DMS79 (cell line): ENCODE measurements at places on chromosomes 13 and 19.

GRCh38 chr19:45216667-45217066 lies 28.5 kb downstream of the EXOC3L2 start:
- DNase-seq: no peak

DNA sequence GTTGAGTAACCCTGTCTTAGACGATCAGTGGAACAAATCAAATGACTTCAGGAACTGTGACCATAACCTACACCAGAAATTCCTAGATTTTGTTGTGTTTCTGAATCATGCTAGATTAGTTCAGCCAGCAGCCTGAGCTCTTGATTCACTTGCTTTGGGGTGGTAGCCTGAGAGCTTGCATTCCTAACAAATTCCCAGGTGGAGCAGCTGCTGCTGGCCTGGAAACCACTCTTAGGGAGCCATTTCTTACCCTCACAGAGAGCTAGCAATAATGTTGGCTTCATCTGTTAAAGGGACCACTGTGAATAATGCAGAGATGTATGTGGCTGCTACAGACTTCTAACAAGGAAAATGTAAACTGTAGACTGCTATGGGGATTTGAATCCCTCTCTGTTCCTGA lies 388.1 kb upstream of the PRR20A start:
- DNase-seq: no peak

DNA sequence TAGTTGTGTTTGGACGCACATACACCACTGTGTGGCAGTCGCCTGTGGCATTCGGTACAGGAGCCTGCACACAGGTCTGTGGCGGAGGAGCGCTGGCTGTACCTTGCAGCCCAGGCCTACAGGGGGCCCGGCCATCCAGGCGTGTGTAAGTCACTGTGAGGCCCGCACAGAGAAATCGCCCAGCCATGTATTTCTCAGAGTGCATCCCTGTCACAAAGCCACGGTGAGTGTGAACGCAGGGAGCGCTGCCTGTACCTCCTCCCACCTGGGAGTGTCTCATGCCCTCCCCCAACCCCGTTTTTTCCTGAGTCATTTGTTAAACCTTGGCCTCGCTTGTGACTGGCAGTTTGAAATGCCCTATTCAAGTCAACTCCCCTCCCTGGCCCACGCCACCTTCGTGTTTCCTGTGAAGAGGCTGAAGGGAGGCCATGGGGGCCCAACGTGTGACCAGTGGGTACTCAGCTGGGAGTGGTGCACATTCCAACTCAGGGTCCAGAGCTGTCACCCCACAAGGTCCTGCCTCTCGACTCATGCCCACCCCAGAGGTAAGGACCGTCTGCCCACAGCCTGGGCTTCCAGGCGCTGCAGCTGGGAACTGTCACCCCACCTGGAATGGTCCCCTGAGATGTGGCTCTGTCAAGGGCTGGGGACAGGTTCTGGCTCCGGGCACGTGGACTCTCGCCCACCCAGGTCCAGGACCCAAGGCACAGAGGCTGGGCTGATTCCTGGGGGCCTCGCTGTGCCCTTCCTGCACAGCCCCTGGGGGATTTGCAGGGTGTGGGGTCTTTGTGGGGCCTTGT lies 11.6 kb upstream of the RASA3 start:
- DNase-seq: no peak

DNA sequence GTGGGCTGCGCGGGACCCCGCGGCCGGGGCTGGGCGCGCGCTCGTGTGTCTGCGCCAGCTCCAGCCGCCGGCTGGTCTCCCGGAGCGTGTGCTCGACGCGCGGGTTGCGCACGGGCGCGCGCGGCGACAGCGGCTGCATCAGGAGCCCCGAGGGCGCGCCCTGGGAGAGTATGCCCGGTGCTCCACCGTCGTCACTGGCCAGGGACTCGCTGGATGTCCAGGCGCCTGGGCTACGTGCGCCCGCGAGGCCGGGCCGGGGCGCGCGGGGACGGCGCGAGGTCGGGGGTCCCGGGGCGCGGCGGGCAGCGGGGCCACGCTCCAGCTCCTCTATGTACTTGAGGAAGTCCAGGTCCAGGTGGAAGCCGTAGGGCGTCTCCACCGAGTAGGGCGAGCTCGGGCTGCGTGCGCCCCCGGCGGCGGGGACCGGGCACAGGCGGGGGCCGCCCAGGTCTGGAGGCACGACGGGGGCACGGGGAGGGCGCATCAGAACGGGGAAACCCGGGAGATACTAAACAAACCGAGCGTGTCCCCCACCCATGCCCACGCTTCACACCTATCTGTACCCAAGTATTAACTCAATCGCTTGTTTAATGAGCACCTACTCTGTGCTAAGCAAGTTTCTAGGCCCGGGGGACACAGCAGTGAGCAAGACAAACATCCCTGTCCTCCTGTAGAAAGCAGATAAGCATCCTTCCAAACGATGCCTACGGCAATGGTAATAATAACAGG lies 7.6 kb downstream of the KANK3 start:
- DNase-seq: peak; percentile 32

DNA sequence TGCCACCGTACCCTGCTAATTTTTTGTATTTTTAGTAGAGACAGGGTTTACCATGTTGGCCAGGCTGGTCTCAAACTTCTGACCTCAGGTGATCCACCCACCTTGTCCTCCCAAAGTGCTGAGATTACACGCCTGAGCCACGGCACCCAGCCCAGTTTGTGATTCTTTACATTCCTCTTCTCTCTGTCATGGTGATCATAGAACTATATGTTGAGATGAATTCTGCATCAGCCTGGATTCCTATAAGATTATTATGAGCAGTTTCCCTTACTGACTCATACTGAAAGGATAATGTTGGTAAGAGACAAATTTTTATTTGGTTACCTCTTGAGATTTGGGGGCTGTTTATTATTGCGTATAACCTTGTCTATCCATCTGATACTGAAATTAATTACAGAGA lies 121.5 kb upstream of the CSNK1A1L start:
- no peak for DNase-seq

- peak; percentile 9 for DNase-seq
Measured at GRCh38 chr19:48319647-48320541, 5.5 kb upstream of the EMP3 start.

- no peak for DNase-seq
Measured at GRCh38 chr13:106433066-106433465, 102.4 kb downstream of the EFNB2 start.

GRCh38 chr13:102580552-102581169 lies 16.1 kb upstream of the TPP2 start:
- DNase-seq: peak; percentile 44

- DNase-seq: no peak
Measured at GRCh38 chr13:112161521-112162301, 94.8 kb downstream of the SOX1 start.

GRCh38 chr19:38900202-38900629 lies 447 bp downstream of the NFKBIB start:
- no peak for DNase-seq

- no peak for DNase-seq
Measured at GRCh38 chr13:43405457-43405856, 381.3 kb downstream of the ENOX1 start.

- DNase-seq: no peak
Measured at GRCh38 chr13:98014766-98015165, 61.3 kb downstream of the IPO5 start.

- DNase-seq: no peak
Measured at GRCh38 chr13:112392719-112393118, 16.6 kb downstream of the SPACA7 start.

DNA sequence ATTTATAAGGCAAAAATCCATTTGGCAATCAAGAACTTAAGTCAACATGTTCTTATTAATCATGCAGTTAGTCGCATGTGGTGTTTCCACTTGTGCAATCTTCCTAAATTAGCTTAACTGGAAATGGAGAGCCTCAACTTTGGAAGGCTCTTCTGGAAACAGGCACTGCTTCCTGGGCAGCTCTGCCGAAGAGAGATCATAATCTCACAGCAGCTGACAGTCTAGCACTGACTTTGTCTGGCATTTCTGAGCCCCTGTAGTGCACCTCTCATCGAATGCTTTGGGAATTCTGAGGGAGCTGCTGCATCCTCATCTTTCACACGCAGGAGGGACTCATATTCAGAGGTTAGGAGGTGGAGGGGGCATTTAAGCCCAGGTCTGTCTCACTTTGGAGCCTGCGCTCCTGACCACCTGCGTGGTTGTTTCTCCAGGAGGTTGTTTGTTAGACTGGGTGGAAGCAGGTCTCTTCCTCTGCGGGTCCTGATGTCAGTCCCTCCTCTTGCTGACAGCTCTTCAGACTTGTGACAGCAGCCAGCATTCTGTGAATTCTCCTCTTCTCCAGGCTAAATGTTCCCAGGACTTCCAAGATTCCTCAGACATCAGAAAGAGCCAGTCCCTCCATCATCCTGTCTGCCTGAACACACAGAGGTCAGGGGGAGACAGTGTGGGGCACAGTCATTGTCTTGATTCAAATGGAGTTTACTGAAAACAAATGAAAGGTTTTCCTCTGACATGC lies 100.4 kb upstream of the GJB6 start:
- DNase-seq: no peak

DNA sequence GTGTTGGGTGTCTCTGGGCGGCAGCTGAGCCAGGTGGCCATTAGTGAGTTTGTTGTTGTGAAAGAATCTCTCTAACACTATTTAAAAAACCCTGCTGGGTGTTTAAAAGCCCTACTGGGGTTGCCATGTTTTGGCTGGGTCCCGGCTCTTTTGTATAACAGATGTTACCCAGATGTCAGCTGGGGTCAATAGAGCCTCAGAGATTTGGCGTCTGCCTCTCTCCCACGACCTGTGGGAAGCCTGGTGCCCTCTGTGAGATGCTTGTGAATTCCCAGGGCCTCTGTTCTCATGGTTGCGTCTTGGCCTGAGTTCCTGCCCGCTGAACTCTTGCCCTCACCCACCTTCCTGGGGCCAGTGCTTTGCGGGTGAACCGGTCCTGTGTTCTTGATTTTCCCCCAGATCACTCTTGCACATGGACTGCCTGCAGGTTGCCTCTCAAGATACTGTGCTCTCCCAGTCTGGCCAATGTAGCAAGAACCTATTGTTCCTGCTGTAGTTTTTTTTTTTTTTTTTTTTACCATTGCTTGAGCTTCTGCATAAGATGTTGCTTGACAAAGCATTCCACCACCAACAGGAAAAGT lies 9.5 kb downstream of the NFILZ start:
- DNase-seq: no peak

DNA sequence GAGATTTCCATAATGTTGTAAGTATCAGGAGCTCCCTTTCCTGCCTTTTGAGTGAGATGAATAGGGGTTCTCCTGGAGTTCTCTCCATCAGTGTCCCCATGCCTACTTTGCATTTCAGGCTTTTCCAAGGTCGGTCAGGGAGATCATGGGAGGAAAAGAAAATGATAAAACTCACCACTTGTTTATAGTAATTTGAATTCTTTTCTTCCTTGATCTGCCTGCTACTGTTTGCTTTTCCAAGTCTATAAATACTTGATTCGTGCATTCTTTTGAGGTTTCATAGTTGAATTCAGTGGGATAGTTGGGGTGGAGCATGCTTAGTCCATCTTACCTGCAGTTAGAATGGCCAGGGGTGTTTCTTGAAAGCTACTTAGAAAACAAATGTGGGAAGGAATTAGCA lies 51.5 kb downstream of the PCCA start:
- DNase-seq: no peak

DNA sequence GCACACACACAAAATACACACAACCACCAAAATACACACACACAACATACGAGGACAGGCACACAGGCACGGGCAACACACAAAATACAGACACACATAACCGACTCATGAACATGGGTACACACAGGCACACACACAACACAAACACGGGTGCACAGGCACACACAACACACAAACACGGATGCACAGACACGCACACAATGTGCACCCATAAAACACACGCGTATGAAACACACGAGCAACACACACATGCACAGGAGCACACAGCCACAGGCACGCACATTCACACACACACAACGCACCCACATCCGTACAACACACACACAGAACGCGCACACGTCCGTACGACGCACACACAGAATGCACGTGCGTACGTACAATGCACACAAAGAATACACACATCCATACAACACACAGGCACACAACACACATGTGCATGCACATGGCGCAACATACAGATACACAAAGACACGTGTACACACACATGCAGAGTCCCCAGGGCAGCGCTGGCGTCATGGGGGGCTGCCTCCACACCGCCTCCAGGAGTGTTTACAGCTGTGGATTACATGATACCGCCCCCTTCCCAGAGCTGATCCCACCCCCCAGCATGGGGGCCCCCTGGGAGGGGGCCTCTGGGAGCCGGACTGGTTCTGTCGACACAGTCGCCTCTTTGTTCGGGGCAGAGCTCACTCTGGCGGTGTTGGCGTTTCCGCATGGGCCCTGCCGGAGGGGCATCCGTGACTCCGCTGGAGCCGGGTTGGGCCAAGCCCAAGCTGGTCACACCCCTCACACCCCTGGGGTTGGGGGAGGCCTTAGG lies 2.9 kb downstream of the SBNO2 start:
- no peak for DNase-seq

DNA sequence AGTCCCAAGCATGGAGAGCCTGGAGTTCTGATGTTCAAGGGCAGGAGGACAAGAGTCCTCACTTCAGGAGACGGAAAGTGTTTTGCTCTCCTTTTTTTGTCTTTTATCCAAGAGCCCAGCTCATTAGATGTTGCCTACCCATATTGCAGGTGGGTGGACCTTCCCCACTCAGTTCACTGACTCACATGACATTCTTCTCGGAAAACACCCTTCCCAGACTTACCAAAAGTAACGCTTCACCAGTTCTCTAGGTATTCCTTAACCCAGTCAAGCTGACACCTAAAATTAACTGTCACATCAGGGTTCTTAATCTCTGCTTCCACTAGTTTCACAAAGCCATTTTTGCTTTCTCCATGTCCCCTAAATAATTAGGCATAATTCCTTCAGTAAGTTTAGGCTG lies 2215.4 kb upstream of the PCDH20 start:
- no peak for DNase-seq

GRCh38 chr19:43928820-43929219 lies 6.3 kb downstream of the ZNF45 start:
- DNase-seq: no peak

GRCh38 chr13:19052931-19053330 lies 128.7 kb downstream of the TUBA3C start:
- no peak for DNase-seq

GRCh38 chr13:95660981-95661581 lies 15.9 kb upstream of the DNAJC3 start:
- DNase-seq: peak; percentile 16

- DNase-seq: no peak
Measured at GRCh38 chr13:30307971-30308290, 580 bp upstream of the KATNAL1 start.

GRCh38 chr19:39818626-39819097 lies 15.3 kb downstream of the DYRK1B start:
- no peak for DNase-seq
